ENCODE measurements at places on chromosomes 3 and 15.

DNA sequence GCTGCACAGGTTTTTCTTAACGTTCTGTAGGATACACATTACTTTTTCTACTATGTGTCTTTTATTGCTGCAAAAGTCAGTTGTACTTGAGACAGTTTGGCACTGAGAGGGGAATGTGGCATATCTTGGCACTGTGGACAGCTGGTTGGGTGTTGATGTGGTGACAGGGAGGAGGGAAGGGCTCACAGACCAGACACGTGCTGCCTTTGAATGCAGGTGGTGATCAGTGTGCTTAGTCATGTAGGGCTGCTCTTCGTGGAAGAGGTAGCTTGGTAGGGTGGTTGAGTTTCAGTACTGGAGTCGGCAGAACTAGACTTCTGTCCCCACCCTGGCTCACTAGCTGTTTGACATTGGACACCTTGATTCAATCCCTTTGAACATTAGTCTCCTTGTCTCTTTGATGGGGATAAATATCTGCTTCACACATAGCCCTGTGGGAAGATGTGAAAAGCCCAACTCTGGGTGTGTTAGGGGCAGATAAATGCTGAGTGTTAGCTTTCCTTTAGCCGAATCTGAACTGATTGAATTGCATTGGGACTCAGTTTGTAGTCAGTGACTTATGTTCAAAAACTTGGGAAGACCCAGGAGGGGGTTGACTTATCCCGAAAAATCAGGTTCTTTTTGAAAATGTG lies 108.4 kb downstream of the PTPRG start:
- DNase-seq: no peak

- DNase-seq: no peak
These were observed 432.8 kb upstream of the NR2F2 start for GRCh38 chr15:95897651-95898050.

GRCh38 chr3:131688370-131688769 lies 185.6 kb upstream of the MRPL3 start:
- DNase-seq: no peak

DNA sequence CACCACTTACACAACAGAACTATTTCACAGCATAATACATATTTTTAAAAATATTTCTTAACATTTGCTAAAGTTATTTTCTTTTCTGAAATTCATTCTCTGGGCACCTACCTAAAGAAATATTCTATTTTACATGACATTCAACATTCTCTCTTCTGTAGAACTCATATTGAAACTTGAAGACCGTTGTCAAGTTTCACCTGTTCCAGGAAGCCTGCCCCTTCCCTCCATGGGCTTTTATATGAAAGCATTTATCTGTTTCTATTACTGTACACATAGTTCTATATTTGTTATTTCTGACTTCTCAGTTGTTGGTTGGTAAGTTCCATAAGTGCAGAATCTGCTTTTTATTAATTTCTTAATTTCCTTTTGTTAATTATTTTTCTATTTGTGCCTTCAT lies 204.3 kb upstream of the ALCAM start:
- no peak for DNase-seq

DNA sequence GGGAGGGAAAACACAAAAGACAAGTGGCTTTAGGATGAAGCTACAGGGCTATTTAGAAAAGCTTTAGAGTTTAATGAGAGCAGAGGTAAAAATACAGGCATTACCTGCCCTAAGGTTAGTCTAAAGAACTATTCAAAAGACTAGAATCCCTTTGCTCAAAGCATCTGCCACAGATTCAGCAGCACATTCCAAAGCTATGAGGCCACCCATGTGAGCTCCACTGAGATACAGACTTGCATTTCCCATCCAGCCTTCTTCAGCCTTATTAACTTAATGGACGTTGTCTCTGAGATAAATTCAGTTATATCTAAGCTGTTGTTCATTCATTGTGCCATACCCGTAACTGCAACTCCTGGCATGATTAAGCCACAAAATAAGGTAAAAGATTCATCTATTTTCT lies 25.4 kb downstream of the CXCR6 start:
- DNase-seq: no peak

- no peak for DNase-seq
These were observed 505.9 kb upstream of the CFAP20DC start for GRCh38 chr3:59555593-59556315.

- no peak for DNase-seq
These were observed 3.2 kb downstream of the MAP2K1 start for GRCh38 chr15:66389859-66390381.

- no peak for DNase-seq
These were observed 48.2 kb upstream of the FHIT start for GRCh38 chr3:61299343-61300005.

DNA sequence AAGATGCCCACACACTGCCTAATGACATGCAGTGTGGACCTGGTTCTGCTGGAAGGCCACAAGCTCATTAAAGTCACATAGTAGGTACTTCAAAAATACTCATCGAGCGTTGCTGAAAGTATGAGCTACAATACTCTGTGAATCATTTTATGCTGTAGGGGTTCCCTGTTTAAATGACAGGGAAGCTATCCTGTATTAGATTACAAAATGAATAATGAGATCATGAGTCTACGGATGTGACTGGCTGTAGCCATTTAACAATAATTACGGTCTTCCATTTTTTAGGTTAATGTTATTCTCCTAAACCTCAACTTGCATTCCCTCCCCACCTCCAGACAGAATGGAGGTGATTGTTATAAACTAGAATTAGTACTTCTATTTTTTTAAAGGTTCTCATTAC lies 128.2 kb upstream of the FAM3D start:
- DNase-seq: no peak

GRCh38 chr3:172307141-172307560 lies 141.1 kb downstream of the GHSR start:
- DNase-seq: no peak

Measured in activated T-helper 1 cell treated with anti-CD3 and anti-CD28 coated beads, Interleukin-2, amount 50 U/mL, for 16 hours (primary cell).